Stimulated activated CD8-positive, alpha-beta memory T cell treated with anti-CD3 and anti-CD28 coated beads, Interleukin-7, amount 100 ng/mL, for 1 hour (primary cell): ENCODE measurements at places on chromosomes 3 and 15.

- no peak for DNase-seq
Measured at GRCh38 chr3:107209302-107209990, 167.8 kb upstream of the CCDC54 start.

GRCh38 chr3:42979044-42979972 lies at the start of gene GASK1A:
TSS of gene GASK1A (plus strand) at chr3:42979311. CDS start at chr3:42979643, 332 bp downstream.
- DNase-seq = no peak

DNA sequence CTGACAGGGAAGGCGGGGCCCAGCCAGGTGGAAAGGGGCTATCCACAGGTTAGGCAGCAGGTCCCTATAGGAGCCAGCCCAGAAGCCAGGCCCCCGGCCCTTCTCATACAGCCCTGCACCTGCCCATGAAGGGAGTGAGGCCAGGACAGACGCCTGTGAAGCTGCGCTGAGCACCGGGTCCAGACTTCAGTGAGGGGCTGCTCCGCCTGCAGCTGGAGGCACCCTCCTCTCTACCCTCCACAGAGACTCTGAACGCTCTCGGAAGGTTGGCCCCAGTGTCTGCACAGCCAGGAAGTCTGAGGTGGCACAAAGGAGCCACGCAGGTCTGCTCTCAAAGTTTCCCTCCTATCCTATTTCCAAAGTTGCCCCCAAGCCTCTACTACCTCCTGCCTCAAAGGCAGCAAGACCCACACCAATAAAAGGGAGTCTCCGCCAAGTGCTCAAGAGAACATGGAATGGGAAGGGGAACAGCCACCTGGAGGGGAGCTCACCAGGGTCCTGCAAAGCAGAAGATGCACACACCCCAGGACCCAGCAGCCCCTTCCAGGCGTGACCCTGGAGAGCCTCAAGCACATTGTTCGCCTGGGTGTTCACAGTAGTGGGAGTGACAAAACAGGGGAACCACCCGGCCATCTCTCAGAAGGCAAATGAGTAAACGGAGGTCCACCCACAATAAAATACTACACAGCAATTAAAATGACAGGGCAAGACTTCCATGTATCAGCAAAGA lies 19.5 kb downstream of the XXYLT1 start:
- no peak for DNase-seq

DNA sequence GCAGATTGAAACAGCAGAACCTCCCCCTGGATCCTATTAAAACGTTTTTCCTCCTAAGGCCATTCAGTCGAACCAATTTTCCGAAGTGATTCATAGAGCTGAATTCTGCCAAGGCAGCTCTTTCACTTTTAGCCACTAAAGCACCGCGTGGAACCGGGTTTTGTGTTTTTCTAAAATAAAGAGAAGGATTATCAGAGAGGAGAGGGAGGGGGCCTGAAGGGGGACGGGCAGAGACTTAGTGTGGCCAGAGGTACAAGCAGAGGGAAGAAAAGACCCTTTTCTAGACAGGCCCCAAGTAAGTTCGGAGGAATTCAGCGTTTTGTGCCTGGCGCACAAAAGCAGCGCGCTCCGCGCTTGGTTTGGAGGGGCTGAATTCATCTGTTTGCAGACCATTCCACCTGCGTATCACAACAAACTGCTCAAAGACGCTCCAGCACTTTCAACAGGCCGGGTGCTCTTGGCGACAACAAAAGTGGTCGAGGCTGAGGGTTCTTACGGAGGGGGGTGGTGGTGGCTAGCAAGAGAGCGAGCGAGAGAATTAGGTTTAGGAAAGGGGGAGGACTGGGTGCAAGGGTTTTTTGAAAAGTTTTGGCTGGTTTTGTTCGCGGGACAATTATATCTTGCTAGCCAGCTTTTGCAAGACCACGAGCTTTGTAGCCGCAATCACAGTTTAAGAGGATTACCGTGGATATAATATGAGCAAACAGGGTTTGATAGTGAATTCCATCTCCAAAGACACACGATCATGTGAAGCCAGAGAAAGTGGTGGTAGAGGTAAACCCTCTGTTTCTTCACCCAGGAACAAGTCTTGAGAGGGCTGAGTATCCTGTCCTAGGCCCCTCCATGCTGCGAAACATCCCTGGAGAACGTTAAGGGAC lies 1.2 kb upstream of the FEZF2 start:
- no peak for DNase-seq
